ENCODE measurements at places on chromosomes 5 and 9.

- DNase-seq: no peak
Observed at GRCh38 chr5:112694853-112695709, 42.6 kb upstream of the APC start.

- peak; percentile 11 for DNase-seq
Observed at GRCh38 chr5:150129813-150130492, 25.7 kb downstream of the PDGFRB start.

- DNase-seq: no peak
Observed at GRCh38 chr5:134005417-134006061, 764 bp upstream of the VDAC1 start.

GRCh38 chr5:1524799-1525623 is 1.3 kb upstream of the LPCAT1 start:
- DNase-seq: no peak

DNA sequence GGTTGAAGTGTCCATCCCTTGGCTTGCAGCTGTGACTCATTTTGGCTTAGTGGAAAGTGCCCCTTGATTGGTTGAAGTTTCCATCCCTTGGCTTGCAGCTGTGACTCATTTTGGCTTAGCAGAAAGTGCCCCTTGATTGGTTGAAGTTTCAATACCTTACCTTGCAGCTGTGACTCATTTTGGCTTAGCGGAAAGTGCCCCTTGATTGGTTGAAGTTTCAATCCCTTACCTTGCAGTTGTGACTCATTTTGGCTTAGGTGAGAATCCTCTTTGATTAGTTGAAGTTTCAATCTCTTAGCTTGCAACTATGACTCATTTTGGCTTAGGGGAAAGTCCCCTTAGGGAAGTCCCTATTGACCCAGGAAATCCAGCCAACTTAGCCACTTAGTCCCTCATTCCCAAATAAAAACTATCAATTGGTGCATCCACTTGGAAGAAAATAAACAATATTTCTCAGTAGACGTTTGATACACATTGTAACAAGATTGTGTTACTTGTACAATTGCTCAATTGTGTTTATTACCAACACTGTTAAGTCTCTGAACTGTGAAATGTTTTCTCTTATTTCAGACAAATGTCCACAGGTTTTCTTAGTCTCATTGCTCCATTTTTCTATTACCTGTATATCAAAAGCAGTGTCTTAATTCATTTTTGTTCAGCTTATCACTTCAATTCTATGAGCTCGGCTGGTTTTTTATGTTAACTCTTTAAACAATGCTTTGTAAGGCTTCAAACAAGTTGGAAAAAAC is 2308.8 kb upstream of the ACO1 start:
- DNase-seq: no peak

- no peak for DNase-seq
Observed at GRCh38 chr9:128151309-128152132, 2.3 kb downstream of the LCN2 start.

DNA sequence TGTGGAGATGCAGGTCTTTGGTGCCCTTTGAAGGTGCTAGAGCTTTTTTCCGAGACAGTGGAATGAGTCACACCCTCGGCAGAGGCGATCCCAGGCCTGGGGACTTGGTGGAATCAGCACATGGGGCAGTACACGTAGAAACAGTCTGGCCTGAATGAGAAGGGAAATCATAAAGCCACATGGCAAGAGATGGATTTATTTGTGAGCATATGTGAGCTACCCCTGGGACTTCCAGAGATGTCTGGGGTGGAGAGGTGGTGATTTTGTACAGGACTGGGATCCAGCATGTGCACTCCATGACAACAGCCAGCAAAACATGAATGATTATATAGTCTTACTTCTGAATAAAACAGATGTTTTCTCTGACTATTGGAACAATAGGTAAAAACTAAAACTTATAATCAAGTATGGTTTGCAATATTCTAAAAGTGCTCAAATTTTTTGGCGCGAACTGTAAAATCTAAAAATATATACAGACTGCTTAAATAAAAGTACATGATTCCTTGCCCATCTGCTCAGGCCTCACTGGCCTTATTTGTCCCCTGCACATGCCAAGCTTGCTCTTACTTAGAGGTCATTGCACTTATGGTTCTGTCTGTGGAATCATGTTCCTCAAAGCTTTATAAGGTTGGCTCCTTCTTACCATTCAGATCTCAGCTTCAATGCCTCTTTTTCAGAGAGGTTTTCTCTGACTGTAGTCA is 54.7 kb upstream of the SMARCA2 start:
- no peak for DNase-seq

DNA sequence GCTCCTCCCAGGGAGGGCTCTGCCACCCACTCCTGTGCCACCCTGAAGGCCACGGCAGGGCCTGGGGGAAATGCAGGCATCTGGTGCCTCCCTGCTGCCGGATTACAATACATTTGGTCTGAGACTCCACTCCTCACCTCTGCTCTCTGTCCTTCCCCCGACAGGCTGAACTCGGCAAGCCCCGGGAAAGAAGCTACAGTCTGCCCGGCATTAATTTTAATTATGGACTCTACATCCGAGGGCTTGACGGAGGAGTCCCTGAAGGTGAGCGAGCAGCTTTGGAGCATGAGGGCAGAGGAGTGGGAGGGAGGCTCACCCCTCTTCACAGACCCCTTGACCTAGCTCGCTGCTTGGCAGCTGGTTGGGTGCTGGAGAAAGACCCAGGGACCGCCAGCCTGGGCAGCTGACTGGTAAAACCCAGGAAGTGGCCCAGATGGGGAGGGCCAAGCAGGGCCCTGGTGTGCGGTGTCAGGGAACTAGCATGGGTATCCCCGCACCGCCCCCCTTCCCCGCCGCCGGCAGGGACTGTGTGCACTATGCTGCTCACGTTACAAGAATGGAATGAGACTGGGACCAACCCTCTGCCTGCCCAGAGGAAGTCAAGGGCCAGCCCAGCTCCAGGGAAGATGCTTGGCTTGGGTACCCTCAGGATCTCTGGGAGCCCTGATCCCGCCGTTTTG is 83.7 kb upstream of the BARHL1 start:
- no peak for DNase-seq

DNA sequence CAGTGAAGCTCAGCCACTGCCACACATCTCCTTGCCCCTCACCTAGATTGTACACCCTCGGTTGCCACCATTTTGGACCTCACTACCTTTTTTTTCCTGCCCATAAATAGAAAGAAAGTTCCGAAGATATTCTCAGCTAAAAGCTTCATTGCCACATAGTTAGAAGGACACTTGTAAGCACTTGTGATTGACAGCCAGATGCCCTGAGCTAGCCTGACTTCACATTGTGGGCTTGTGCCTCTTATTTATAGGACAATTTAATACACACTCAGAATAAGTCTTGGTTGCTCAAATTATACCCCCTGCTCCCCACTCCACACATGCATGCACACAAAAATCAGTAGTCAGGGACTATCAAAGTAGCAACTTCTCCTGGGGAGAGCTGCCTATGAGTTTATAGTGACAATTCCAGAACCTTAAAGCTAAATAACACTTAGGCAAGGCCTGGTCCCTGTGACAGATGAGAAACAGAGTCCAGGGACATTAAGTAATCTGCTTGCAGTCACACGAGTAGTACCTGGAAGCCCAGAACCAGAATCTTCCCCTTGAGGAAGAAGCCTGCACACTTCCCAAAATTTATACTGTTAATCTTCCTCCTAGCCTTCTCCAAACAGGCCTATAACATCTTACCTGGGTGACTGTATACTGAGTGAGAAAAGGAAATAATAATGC is 184.8 kb downstream of the BRINP1 start:
- DNase-seq: no peak

- DNase-seq: no peak
Observed at GRCh38 chr9:108297073-108297472, 558.7 kb downstream of the ACTL7B start.

DNA sequence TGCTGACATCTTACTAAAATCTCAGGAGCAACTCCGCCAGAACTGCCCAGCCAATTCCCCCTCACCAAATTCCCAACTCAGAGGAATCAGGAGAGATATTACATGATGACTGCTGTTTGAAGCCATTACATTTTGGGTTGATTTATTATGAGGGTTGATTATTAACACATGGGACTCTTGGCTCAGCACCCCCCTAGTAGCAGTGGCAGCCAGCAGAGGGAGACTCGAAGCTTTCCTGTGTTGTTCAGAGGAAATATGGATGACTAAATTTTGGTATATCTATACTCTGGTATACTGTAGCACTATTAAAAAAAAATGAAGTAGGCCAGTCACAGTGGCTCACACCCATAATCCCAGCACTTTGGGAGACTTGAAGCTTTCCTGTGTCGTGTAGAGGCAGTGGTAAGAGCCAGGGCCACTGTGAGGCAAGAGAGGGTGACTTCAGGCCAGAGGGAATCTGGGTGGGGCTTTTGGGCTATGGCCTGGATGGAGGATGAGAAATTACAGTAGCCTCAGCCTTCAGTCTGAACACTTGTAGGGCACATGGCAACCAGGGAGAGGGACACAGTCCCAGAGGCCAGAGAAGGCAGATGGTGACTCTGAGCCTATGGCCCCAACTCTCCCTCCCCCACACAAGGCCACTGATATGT is 111.4 kb downstream of the LHX2 start:
- DNase-seq: no peak

DNA sequence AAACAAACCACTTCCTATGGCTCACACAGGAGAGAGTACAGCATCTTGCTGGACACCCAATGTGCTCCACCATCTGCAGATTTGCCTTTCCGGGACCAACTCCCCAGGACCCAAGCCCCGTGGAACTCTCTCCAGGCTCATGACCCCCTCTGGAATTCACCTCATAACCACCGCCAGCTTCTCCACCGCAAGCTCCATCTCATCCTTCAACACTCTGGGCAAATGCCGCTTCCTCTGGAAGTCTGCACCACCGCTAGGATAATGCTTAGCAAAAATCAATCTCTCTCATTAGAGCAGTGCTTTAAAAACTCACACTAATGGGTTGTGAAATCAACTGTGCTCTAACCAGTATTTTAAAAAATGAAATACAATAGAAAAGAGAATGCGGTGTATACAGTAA is 150.0 kb downstream of the COL23A1 start:
- no peak for DNase-seq

GRCh38 chr5:62115014-62115413 is 191.0 kb upstream of the KIF2A start:
- DNase-seq: no peak

DNA sequence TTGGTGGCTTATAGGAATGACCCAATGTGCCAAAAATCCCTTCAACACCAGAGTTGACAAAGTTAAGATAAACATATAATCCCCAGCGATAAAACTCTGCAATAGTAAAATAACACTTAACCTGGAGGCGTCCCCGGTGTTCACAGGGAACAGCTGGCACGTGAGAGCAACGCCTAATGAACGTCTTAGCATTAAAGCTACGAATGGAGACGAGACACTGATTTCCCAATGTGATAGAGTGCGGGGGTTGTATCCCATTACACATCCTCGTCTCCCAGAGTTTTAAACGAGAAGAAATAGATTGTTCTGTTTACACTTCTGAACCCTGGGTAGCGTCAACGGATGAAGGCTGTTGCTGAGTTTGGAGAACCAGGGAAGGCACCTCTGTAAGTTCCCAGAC is 57.6 kb downstream of the PTCH1 start:
- no peak for DNase-seq

GRCh38 chr5:118551716-118552115 is 436.6 kb downstream of the DTWD2 start:
- DNase-seq: no peak

Measured in activated gamma-delta T cell treated with anti-CD3 and anti-CD28 coated beads, Interleukin-2, amount 50 U/mL, for 16 hours (primary cell).